ENCODE measurements at places on chromosomes 1 and 21.

DNA sequence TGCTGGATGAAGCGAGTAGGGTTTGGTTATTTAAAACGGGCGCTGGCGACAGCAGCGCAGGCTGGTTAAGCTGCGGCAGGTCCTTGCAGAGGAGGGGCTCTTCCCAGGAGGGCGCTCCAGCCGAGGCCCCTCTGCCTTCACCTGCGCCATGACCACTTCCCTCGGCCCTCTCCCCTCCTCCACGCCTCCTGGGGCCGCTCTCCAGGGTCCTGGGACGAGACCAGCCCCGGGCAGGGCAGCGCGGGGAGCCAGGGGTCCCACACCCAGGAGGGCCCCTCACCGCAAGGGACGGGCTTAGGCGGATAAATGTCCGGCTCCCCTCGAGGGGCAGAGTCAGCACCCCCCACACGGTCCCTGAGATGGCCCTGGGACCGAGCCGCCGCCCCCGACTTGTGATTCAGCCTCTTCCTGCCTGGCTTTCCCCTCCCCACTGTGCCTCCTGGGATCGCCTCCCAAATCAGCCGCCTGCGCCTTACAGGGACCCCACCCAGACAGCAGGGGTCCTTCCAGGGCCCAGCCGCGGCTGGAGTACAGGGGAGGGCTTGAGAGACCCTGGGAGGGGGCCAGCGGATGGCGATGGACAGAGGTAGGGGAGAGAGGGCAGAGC is 380.7 kb downstream of the MATN1 start:
- no peak for DNase-seq

- DNase-seq: no peak
Measured at GRCh38 chr1:7591565-7591964, 179.5 kb upstream of the VAMP3 start.

DNA sequence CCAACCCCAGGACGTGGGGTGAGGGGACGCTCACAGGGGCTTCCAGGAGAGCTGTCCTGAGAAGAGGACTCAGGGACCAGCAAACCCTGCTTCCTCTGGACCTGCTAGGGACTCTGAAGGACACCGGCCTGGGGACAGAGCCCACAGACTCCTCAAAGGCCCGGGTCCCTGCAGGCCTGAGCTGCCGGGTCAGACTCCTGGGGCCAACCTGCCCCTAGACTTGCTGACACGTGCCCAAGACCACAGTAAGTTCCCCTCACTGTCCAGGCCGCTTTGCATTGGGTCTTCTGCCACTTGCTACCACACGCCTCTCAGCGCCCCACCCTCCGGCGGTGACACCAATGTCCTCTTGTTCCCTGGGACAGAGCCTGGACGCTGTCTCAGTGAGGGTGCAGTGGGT is 106.6 kb upstream of the IFFO2 start:
- no peak for DNase-seq

GRCh38 chr1:27368869-27369582 is 2.3 kb upstream of the MAP3K6 start:
- DNase-seq: no peak

- no peak for DNase-seq
Measured at GRCh38 chr1:116453906-116454305, 80.9 kb downstream of the ATP1A1 start.

GRCh38 chr1:12078938-12079861 is 16.1 kb downstream of the TNFRSF8 start:
- peak; percentile 14 for DNase-seq

GRCh38 chr1:221845650-221846371 is 103.9 kb upstream of the DUSP10 start:
- DNase-seq: no peak

GRCh38 chr21:44720170-44720569 is 8.8 kb upstream of the TSPEAR start:
- DNase-seq: no peak

- DNase-seq: no peak
Measured at GRCh38 chr1:248670003-248670402, 14.7 kb upstream of the OR2T27 start.

GRCh38 chr1:67755619-67756018 is 70.6 kb downstream of the GADD45A start:
- DNase-seq: no peak

Measured in activated CD8-positive, alpha-beta memory T cell treated with anti-CD3 and anti-CD28 coated beads for 1 hour (primary cell).